ENCODE measurements at places on chromosomes 3 and 15.
A peak's percentile ranks its signal among the peaks of the same experiment; 100 is the strongest.

DNA sequence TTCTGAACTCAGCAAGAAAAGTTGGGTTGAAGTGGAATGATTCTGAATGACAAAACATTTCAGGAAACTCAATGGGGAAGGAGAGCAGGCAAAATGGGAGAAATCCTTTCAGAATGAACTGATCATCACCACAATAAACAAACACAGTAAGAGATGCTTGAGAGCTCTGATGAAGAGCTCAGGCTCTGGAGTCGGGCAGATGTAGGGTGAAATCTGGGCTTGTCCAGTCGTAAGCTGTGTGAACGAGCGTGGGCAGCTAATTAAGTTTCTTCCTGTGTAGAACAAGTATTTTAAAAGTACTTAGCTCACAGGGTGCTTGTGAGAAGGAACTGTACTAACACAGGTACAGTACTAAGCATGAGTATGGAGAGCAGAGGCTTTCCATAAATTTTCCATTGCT lies 406.2 kb downstream of the FOXP1 start:
- DNase-seq = no peak

- no peak for DNase-seq
Measured at GRCh38 chr3:22159004-22159695, 408.1 kb upstream of the ZNF385D start.

- DNase-seq = no peak
Measured at GRCh38 chr15:45242289-45242688, 9.7 kb upstream of the SLC28A2 start.

- DNase-seq = peak; percentile 2
Measured at GRCh38 chr15:90306560-90306959, 41.1 kb downstream of the NGRN start.

DNA sequence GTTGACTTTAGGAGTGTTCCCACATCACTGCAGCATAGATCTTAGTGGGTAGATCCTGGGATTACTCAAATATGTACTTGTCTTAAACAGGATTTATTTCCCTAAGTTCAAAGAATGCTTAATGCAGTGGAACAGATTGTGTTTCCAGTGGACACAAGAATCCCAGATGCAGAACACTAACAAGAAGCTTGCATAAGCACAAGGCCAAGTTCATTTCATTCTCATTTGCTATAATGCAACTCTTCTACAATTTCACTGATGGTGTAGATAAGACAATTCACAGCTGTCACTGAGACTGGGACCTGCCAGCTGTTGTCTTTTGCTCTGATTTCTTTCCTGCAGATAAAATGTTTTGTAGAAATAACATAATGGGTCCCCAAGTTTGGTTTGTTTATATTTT lies 225.6 kb downstream of the NFKBIZ start:
- no peak for DNase-seq

Data from activated naive CD4-positive, alpha-beta T cell (primary cell).